ENCODE measurements at places on chromosomes 6 and 20. TPM values are rescaled to one million over a fixed set of nuclear protein-coding genes. Genes with fewer than 3 reads are reported as not detected.

The ZNF165 gene
- total RNA-seq, result 0.39 TPM

The CTCFL gene
- total RNA-seq, result not detected

The YIPF3 gene
- total RNA-seq, result 128 TPM

The KIAA0408 gene
- total RNA-seq, result not detected
